ENCODE measurements at places on chromosomes 7 and 10.

GRCh38 chr7:1249731-1250130 lies 17.1 kb downstream of the UNCX start:
- DNase-seq: no peak

- DNase-seq: peak; percentile 12
These were observed 117.5 kb upstream of the HGF start for GRCh38 chr7:81887098-81888090.

- peak; percentile 50 for DNase-seq
These were observed 80.2 kb downstream of the SORBS1 start for GRCh38 chr10:95480901-95481491.

DNA sequence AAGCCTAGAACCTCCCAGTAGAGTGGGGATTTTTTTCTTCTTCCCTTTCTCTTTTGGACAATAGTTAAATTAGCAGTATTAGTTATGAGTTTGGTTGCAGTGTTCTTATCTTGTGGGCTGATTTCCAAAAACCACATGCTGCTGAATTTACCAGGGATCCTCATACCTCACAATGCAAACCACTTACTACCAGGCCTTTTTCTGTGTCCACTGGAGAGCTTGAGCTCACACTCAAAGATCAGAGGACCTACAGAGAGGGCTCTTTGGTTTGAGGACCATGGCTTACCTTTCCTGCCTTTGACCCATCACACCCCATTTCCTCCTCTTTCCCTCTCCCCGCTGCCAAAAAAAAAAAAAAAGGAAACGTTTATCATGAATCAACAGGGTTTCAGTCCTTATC lies 5.4 kb downstream of the OPN1SW start:
- DNase-seq: no peak

- no peak for DNase-seq
These were observed 569.3 kb upstream of the IGFBP3 start for GRCh38 chr7:46490406-46490805.

DNA sequence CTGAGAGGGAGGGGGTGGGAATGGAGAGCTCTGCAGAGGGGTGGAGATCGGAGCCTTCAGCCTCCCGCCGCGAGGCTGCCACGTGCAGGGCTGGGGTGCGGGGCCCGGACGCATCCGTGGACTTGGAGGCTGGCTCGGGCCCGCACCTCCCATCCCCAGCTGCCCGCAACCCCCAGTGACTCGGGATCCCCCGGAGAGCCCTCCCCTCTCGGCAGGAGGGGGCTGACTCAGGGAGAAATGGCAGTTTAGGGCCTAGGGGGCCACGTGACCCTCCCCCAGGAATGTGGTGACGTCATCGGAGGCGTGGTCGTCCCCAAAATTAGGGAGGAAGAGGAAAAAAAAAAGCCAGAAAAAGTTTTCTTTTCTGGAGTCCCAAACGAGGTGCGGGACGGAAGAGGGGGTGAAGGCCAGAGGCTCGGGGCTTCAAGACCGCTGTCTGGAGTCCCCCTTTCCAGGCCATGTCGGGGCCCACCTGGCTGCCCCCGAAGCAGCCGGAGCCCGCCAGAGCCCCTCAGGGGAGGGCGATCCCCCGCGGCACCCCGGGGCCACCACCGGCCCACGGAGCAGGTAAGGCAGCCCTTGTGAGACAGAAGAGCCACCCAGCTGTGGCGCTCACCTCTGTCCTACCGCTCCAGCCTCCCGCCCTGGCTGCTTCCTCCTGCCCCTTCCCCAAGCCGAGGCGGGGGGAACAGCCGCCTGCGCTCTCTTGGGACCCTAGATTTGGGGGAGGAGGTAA lies at the start of gene TRIP6:
Gene TRIP6, plus strand, starts transcription at position 348 of the 736 bp plus-strand sequence. Its CDS starts 111 bp downstream, at position 459.
- peak; percentile 97 for DNase-seq

- DNase-seq: peak; percentile 57
These were observed 248.9 kb downstream of the FOXP2 start for GRCh38 chr7:114663502-114663901.

- DNase-seq: peak; percentile 52
These were observed 24.1 kb upstream of the PNLIP start for GRCh38 chr10:116521424-116522290.

GRCh38 chr7:54394834-54395233 lies 147.3 kb upstream of the VSTM2A start:
- no peak for DNase-seq

DNA sequence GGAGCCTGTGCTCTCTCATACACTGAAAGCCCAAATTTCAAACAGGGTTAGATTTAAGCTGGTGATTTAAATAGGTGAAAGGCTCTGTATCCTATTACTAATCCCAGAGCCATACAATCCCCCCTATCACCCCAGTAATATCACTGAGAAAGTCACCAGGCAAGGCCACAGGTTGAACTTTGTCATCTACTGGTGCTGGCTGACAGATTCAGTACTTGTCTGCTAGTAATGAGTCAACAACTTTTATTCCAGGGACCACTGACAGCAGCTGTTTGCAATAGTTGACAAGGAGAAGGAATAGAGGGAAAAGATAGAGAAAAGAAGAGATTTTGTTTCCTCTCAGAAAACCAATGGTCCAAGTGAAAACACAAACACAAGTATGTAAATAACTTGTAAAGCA lies 10.4 kb downstream of the ASB15 start:
- no peak for DNase-seq

- no peak for DNase-seq
These were observed 2.5 kb downstream of the UFSP1 start for GRCh38 chr7:100886936-100887515.

DNA sequence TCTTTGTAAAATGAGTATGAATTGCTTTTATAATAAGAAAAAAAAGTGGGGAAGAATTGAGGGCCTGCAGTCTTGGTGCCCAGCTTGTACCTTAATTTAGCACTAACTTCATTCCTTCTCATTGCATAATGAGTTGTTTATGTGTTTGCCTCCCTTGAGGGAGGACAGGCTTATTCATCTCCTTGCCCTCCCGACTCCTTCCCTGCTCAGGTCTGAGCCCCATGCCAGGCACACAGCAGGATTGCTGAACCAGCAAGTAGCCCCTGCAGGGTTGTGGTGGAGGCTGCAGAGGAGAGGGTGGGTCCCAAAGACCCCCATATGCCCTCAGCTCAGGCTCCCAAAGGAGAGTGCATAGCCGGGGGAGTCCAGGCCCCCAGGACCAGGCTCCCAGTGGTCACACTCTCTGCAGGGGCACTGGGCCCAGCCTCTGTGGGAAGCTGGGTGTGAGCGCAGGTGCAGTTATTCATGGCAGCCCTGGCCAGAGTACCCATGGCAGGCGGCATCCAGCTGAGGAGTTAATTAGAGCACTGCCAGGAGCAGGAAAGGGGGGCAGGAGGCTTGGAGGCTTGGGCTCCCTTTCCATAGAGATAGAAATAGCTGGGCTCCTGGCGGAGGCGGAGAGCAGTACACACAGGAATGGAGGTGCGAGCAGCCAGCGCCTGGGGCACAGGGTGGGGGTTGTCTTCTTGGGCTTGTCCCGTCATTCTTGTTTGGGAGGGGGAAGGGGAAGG lies 28.2 kb upstream of the GOLGA7B start:
- no peak for DNase-seq

DNA sequence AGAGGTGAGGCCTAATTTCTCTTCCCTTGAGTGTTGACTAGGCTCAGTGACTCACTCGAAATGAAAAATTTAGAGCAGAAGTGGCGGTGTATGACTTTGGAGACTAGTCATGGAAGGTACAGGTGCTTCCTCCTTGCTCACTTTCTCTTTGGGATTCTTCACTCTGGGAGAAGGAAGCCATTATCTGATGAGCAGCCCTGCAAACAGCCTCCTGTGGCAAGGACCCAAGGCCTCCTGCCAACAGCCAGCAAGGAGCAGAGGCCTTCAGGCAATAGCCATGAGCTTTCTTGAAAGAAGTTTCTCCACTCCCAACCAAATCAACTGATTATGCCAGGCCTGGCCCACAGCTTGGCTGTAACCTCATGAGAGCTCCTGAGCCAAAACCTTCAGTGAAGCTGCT lies 369.6 kb upstream of the VWC2 start:
- no peak for DNase-seq

- DNase-seq: no peak
These were observed 181.3 kb upstream of the FEZF1 start for GRCh38 chr7:122485856-122486255.

DNA sequence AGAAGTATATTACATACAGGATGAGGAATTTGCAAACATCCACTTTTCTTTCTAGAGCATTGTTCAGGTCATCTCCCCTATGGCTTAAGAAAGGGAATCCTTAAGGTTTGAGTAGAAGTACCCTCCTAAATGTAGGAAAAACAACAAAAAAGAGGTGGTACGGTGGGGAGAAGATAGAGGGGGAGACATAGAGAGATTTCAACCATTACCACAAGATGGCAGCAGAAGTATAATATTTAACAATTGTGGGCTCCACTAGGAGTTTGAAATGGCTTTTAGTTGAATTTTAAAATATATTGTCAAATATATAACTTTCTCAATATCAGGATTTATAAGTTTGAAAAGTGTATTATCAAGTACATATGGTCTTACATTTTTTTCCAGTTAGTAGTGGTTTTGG lies 72.7 kb upstream of the PRKG1 start:
- DNase-seq: peak; percentile 57

DNA sequence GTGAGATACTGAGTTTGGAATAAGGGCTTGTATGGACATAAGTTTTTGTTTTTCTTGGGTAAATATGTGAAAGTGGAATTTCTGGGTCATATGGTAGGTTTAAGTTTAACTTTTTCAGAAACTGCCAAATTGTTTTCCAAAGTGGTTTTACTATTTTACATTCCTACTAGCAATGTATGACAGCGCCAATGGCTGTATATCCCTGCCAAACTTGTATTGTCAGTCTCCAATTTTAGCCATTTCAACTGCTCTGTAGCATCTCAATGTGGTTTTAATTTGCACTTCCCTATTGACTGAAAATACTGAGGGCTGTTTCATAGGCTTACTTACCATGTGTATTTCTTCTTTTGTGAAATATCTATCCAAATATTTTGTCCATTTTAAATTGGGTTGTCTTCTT lies 90.5 kb upstream of the ZNF32 start:
- DNase-seq: peak; percentile 94

DNA sequence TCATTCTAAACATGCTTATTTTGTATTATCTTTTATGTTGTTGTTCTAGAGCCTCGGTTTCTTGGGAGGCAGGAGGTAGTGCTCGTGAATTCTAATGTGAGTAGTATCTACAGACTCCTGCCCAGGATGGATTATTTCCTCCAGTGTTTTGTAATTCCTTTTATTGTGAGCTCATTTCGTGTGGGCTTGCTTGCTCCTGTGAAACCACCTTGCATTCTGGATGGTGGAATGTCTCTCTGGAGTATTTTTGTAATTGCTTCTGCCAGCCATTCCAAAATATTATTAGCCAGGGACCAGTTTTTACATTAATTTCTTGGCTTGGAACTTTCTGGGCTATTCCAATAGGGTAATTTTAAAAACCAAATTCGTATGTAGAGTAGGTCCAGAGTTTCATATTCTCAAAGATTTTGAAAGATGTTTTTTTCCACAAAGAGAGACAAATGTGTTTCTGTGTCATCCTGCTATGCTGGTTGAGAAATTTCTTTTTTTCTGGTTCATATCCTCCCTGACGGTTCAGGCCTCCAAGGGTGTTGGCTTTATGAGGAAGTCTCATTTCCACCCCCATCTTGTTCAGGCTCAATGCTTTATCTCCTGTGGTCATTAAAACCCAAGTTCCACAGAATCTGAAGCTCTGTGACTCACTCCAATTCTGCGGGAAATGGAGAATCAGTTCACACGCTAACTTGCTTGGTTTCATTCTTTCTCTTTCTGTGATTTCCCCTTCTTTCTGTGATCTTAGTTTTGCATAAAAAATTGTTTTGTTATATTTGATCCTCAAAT lies 41.7 kb upstream of the CALD1 start:
- peak; percentile 48 for DNase-seq

- no peak for DNase-seq
These were observed 255.4 kb upstream of the LRGUK start for GRCh38 chr7:133871757-133872156.

GRCh38 chr7:48154792-48155413 lies 16.4 kb upstream of the ABCA13 start:
- DNase-seq: no peak

- no peak for DNase-seq
These were observed 35.8 kb upstream of the MAP3K8 start for GRCh38 chr10:30398193-30398592.

DNA sequence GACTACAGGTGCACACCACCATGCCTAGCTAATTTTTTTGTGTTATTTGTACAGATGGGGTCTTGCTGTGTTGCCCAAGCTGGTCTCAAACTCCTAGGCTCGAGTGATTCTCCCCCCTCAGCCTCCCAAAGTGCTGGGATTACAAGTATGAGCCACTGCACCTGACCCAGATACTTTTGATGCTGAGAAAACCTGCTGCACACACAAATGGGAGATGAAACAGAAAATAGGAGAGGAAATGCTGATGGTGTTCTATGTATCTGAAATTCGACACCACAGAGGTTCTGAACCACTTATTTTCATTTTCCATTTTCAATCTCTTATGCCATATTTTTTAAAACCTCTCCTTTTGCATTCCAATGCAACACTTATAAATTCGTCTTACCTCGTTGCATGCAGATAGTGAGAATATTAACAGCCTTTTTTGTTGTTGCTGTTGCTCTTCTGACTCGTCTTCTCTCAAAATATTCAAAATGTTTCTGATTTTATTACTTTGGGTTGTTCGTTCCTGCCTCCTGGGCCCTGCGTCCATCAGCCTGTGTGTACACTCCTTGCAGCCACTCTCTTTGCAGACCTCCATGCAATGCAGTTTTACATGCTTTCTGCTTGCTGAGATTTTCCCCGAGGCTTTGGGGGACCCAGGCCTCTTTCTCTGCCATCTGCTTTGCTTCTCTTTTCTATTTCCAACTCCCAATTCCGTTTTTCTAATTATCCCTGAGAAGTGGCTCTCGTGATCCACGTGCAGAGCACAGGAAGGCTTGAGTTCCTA lies 556.1 kb downstream of the GALNT17 start:
- DNase-seq: no peak

GRCh38 chr10:22669163-22669711 lies 45.1 kb downstream of the PIP4K2A start:
- DNase-seq: no peak

GRCh38 chr10:78597796-78598555 lies 470.8 kb upstream of the ZMIZ1 start:
- DNase-seq: no peak

DNA sequence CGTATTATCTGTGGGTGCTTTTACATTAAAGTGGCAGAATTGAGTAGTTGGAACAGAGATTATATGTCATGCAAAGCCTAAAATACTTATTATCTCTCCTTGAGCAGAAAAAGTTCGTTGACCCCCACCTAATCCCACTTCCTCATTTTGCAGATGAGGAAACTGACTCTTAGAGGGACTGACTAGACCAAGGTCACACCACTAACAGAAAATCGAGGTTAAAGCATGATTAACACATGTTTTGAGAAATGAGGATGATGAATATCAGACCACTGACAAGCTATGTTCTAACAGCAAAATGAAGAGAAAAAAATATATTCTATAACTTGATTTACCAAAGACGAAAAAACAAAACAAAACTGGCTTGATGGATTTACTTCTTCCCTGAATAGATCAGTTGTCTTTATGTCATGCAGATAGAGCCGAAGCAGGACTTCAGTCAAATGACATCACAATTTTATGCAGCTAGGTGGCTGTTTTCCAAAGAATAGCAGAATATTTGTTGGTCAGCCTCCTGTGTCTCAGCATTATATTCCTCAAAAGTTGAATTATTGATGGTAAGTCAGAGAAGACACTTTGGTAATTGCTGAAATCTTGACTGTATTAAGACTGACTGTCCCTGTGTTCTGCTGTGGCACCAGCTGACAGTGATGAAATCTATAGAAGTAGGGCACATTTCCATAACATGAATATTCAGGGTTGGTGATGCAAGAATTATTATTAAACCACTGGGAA lies 24.2 kb upstream of the SMIM30 start:
- no peak for DNase-seq

All from muscle of leg (tissue), 16 donors.